Ovary (tissue), 10 donors: ENCODE measurements at places on chromosomes 2 and 18. TPM values are rescaled to one million over a fixed set of nuclear protein-coding genes. Genes with fewer than 3 reads are reported as not detected.
A peak's percentile ranks its signal among the peaks of the same experiment; 100 is the strongest.

- peak; percentile 35 for DNase-seq
Measured at GRCh38 chr18:12376034-12376753, 833 bp downstream of the AFG3L2 start.

GRCh38 chr2:102940684-102941083 is 178.9 kb downstream of the TMEM182 start:
- no peak for DNase-seq

- DNase-seq, result no peak
Measured at GRCh38 chr2:9141706-9142460, 64.7 kb upstream of the ASAP2 start.

DNA sequence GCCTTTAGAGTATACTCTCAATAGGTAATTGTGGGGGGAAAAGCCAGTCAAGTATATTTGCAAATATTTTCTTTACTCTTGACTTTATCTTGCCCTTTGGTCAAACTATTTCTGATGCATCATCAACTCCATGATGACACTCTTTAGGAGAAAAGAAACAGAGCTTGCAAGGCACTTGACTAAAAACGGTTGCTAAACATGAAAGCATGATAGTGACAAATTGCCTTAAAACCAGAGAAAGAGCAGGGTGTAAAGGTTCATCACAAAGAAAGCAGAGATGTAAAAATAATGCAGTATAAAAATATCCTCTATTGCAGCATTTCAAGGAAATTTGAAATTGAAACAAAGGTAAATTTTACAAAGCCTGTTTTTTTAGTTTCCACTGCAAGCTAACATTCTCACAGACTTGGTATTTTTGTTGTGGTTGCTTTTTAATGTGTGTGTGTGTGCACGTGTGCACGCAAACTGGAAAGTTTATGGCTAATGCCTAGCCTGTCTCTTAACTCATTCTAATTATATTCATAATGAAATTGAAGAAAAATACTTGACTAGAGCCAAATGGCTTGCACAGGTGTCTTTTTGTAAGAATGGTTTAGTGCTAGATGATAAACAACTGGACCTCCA is 503.6 kb downstream of the ARHGAP15 start:
- no peak for DNase-seq

Gene VWA3B
- 2.2 TPM for total RNA-seq

DNA sequence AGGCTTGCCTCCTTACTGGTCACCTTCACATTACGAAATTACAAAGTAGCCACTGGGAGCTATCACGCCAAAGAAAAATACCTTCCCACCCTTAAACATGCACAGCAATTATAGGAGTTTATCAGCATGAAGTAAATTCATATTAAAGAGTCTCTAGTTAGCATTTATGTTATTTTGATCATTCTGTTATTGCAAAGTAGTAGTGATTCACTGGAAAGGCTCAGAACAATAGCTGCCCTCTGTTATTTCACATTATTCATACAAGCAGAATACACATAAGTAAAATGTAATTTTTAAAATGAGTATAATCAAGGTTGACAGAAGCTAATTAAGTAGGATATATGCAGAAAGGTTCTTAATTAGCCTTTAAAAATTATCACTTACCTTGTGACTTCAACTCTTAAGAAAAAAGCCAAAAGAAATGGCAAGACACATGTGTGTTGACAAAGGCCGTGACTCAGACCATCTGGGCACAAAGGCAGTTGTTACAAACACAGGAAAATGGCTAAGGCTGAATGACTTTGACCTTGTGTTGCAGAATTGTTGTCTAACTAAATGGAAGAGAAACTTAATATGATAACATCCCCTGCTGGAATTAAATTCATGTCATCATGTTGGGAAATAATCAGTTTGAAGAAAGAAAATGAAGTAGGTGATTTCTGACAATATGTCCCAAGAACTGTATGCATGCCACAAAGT is 108.3 kb downstream of the ARL6IP6 start:
- no peak for DNase-seq

DNA sequence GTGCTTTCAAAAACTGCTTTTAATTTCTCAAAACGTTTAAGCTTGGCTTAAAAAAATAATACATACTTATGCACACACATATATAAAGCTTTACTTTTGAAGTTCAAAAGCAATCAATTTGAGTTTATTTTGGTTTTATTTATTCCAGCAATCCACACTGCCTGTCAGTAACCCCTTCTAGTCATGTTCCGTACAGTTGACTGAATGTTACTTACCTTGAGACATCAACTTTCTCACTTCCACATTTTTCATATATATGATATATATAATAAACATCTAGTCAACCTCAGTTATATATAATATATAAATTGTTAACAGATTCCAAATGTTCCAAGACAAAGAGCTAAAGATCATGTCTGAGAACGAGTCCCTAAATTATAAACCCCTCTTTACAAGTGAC is 1137.3 kb upstream of the ZEB2 start:
- no peak for DNase-seq

- DNase-seq, result peak; percentile 42
Measured at GRCh38 chr2:162221064-162221463, 22.2 kb downstream of the FAP start.

- peak; percentile 67 for DNase-seq
Measured at GRCh38 chr18:48749768-48750167, 201.0 kb downstream of the SMAD7 start.

Gene TUBB6
- total RNA-seq, result 85.6 TPM

DNA sequence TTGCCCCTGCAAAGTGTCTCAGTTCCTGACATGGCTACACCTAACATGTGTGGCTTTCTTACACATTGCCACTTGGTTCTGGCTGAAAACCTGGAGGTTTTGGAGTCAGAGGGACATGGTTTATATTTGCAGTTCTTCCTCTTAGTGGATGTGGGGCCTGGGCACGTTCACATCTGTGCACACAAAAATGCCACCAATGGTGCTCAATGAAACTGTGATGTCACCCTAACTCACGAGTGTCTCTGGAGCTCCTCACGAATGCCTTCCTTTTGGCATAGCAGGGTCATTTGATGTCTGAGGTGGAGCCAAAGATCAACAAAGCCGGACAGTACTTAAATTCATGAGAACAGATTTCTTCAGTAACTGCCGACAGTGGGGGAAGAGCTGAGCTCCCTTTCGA is 231.7 kb upstream of the HS6ST1 start:
- no peak for DNase-seq

Gene XRCC5
- 168 TPM for total RNA-seq

GRCh38 chr2:151544449-151544848 is 134.7 kb downstream of the RIF1 start:
- no peak for DNase-seq

Gene TAF1B
- total RNA-seq, result 19.5 TPM

- DNase-seq, result no peak
Measured at GRCh38 chr2:41420219-41420618, 627.6 kb upstream of the PKDCC start.

Gene HDLBP
- total RNA-seq, result 420 TPM

DNA sequence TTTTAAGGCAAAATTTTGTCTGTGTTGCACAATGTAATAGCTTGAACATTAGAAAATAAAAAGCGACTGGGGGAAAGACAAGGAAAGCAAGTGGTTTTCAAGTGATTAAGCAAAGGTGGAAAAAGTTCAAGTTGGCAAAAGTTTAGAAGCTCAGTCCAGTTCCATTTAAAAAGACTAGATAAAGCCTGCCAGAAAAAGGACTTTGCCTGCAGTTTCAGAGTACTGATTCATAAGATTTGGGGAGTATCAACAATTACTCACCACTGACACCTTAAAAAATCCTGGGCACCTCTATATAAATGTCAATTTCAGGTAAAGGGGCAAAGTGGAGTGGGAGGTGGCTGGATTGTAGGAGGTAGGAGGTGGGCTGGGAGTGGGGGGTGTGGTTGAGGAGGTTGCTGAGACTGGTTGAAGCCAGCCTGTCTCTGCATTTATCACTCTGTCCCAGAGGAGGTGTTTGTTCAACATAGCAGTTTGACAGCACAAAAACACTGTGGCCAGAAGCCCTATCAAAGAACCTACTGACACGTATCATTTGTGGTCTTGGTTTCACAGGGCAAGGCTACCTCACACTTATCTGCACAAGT is 14.6 kb downstream of the ZEB2 start:
- no peak for DNase-seq

Gene OSR1
- total RNA-seq, result 5.5 TPM

DNA sequence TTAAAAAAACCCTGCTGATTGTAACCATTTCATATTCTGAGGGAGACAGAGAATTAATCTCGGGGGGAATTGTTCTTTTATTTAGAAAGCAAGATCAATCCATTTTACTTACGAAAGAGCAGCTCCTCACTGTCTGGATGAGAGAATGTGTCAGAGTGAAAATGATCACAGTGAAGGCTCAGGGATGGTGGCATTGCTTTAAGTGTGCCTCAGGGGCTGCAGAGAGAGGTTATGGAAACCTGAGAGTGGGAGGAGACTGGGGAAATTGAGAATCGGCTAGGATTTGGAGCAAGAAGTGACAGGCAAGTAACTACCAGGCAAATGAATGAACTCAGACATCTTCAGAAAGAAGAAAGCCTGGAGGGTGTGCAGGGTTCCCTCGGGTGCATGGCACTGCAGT is 34.2 kb downstream of the MRPL35 start:
- DNase-seq, result no peak

DNA sequence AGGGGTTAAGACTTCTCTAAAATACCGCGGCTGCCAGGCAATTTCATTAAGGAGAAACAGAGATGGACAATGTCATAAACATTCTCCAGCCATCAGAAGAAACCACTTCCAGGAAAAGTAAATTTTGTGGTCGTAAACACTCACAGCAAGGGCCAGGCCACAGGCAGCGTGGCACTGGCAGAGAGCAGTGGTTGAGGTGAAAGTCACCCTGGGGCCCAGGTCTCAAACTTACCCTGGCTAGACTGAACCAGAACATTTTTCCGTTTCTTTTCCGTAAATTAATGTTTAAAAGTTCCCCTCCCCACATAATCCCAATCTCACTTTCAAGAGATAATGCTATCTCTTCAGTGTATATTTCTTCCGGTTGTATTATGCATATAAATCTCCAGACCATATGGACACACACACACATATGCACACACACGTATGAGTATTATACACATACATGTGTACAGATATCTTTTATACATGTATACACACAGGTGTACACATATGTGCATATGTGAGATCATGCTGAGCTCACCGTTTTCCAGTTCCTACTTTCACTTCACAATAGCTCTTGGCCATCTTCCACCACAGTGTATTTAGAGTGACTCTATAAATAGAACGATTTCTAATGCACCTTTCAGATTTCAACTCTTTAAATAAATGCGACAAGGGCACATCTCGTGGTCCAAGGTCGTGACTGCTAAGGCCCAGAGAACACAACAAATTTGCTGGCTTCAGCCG is 90.1 kb downstream of the MALT1 start:
- DNase-seq, result no peak

DNA sequence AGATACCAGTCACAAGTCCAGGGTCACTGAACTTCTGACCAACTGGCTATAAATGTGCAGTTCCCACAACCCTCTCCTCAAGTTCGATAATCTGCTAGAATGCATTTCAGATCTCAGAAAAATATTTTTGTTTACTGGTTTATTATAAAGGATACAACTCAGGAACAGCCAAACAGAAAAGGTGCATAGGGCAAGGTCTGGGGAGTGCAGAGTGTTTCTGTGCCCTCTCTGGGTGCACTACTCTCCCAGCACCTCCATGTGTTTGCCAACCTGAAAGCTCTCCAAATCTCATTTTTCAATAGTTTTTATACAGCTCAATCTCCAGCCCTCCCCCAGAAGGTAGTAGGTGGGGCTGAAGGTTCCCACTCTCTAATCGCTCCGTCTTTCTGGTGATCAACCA is 85.2 kb downstream of the SKA1 start:
- no peak for DNase-seq

Gene KCNG3
- 2.3 TPM for total RNA-seq

DNA sequence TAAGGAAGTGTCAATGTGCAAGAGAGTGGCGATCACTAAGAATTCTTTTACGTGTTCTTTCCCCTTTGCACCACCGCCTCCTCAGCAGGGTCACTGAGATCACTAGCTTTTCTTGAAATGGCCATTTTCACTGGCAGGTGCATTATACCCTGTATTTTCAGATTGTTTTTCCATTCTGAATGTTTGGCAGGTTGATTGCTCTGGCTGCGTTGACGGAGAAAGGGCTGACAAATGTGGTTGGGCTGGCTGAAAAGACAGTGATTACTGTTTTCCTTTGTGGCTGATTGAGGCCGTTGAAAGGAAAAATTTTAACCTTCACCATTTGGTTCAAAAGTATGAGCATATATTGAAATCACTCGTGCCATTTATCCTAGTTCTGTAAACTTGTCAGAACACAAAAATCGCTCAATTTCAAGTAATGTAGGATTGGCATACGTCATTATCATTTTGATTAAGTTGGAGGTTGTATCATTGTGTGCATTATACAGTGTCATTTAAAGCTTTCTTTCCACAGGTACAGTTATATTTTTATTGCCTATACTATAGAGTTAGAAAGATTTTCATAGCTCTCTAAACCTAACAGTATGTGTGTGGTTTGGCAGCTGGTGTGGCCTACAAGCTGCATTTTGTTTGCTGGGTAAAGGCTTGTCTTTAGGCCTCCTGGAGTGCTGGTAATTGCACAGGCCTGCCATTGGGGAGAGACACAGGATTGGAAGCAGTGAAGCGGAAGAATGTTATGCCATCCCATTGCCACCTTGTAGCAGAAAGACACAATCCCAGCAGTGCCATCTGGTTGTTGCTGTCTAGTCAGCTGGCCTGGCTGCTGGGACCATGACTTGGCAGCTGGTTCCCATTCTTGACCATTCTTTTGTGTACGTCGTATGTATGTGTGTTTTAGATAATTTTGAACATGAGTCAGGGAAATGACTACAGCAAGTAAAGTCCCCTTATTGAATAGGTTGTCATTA is 36.7 kb downstream of the DYNC1I2 start:
- DNase-seq, result no peak

Gene PSMA8
- total RNA-seq, result not detected

Gene DUSP19
- total RNA-seq, result 2.7 TPM

Gene SMYD1
- not detected for total RNA-seq

- no peak for DNase-seq
Measured at GRCh38 chr2:26330604-26331003, 15.3 kb upstream of the SELENOI start.

GRCh38 chr2:134389381-134389780 is 135.5 kb downstream of the MGAT5 start:
- no peak for DNase-seq

DNA sequence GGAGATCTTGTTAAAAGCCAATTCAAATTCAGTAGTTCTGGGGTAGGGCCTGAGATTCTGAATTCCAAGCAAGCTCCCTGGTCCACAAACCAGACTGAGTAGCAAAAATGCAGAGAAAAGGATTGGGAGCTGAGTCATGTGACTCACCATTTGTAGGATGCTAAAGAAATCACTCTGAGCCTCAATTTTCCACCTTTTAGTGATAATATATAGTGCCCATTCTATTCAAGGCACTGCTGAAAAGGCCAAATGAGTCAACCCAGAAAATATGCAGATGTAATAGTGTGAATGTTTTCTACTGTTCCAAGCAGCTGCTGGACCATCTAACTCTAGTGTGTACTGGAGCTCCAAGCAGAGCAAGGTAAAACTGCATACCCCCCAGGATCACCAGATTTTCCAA is 47.2 kb downstream of the SLC14A2 start:
- DNase-seq, result no peak

DNA sequence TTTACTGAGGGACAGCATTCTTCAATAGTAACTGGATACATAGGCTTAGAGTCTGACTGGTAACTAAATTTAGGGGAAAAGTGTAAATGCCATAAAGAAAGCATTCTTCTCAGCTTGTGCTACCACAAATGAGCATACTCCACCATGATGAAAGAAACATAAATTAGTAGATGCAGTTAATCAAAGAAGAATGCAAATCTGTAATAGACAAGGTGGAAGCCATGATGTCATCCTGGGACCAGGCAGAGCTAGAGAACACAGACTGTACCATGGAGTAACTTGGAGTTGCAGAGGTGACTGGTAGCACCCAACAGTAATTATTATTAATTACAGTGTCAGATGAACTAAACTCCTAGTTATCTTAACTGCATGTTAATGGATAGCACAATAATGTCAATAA is 51.7 kb downstream of the RBKS start:
- DNase-seq, result no peak
